ENCODE measurements at places on chromosomes 6 and 20.

DNA sequence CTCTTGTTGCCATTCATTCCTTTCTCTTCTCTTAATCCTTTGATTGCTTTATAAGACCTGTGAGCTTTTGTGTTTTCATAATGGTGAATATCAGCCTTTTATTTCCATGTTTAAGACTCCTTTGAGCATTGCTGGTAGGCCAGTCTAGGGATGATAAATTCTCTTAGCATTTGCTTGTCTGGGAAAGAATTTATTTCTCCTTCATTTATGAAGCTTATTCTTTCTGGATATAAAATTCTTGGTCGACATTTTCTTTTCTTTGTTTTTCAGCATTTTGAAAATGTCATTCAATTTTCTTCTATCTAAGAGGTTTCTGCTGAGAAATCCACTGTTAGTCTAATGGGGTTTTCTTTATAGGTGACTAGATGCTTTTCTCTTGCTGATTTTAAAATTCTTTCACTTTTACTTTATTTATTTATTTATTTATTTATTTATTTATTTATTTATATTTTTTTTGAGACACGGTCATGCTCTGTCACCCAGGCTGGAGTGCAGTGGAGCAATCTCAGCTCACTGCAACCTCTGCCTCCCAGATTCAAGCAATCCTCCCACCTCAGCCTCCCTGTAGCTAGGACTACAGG is 15.0 kb downstream of the ARFGEF3 start:
- DNase-seq: no peak

DNA sequence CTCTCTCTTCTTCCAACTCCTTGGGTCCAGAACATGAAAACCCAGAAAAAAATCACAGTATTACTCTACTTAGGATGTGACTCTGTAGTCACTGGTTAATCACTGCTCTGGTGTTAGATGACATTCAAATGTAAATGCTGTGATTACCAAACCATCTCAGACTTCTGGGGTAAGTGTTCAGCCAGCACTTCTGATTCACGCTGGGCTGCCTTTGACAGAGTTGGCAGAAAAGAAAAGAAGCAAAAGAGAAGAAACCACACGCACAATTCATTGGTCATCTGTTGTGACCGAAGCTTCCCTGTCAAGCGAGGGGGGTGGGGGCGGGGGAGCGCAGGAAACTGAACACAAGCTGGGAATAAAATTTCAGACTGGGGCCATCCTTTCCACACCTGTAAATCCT is 82.7 kb downstream of the PSMG4 start:
- DNase-seq: no peak

DNA sequence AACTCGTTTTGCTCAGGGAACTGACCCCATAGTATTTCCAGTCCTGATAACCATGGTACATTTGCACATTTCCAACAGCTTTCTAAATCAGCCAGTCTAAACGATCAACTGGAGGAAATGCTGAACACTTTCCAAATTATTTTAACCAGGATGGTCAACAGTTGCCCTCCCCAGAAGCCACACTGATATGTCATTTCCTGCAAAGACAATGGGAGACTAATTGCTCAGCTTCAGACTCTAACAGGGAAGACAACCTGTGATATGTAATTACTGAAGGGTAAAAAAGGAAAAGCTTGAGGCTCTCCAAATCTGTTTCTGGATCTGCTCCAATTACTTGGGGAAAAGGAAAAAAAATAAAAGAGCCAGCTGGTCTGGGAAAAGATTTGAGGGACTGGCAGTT is 88.8 kb downstream of the FYN start:
- DNase-seq: peak; percentile 46

DNA sequence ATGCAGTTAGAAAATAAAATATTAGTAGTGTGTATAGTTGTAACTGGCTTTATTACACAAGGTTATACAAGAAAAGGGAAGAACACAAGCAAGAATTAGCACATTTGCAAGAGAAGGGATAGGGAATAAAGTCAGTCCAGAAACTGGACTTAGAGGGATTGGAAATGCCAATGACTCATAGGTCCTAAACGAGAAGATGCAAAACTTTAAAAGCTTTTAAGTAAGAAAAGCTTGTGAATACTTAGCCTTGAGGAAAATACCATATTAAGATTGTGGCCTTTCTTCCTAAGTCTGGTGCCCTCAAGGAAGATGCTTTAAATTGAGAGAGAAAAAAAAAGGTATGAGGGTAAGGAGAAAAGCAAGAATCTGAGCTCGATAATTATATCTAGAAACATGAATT is 102.3 kb upstream of the MCHR2 start:
- no peak for DNase-seq

GRCh38 chr6:167682125-167682524 is 144.6 kb upstream of the AFDN start:
- no peak for DNase-seq

GRCh38 chr6:81120280-81120679 is 632.2 kb downstream of the TENT5A start:
- DNase-seq: no peak

DNA sequence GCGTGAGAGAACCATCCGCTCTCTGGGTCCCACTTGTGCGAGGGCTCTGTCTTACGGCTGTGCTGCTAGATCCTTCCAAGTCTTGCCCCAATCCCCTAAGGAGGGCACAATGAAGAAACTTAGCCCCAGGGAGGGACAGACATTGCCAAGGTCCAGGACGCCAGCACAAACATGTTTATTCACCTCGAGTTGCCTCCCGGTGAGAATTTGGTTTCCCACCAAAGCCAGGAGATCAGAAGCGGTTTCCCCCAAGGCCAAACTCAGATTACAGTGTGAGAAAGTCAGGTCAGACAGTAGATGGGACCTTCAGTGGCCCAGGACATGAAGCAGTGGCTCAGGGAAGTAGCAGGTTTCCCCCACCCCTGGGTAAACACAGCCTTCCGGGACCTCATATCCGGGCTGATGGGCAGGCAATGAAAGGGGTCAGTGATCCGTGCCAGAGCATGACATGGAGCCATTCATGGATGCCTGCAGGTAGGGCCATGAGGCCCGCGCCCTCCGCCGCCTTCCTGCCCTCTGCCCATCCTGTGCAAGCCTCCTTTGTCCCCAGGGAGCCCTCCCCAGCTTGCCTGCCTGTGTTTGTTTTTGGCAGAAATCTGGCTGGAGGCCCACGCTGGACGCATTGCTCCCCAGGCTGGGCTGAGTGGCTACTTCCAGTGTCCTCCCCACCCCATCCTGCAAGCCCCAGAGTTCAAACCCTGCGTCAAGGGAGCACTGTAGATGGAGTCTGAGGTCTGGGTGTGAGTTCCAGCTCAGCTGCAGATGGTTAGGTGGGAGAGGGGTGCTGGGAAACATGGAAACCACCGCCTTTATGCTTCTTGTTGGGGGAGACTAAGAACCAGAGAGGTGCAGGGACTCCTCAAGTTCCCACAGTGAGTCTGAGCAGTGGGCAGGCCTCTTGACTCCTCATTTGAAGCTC is 2.0 kb downstream of the BPIFB2 start:
- DNase-seq: no peak

- DNase-seq: no peak
Observed at GRCh38 chr20:24747010-24747712, 201.9 kb upstream of the CST7 start.

- peak; percentile 91 for DNase-seq
Observed at GRCh38 chr6:137043710-137044365, 927 bp downstream of the IL20RA start.

GRCh38 chr6:149037051-149037671 is 280.4 kb upstream of the TAB2 start:
- no peak for DNase-seq

- no peak for DNase-seq
Observed at GRCh38 chr6:85912582-85912981, 269.9 kb upstream of the SYNCRIP start.

GRCh38 chr20:64158346-64159285 is 5.6 kb upstream of the MYT1 start:
- peak; percentile 33 for DNase-seq

DNA sequence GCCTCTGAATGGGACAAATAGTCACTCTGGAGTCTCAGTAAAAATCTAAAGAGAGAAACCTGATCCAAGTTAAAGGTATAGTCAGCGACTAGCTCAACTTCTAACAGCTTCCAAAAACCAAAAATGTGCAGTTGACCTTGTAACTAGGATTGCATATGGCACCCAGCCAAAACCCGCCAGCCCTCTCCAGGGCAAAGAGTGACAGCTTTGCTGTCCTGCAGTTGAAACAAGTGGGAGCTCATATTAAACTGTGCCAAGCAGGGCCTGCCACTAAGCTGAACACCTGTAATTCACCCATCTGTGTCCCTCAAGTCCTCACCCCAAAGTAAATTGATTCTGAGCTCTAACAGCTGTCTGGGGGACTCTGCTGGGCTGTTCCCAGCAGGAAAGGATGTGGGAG is 695.3 kb downstream of the MAFB start:
- DNase-seq: peak; percentile 67

DNA sequence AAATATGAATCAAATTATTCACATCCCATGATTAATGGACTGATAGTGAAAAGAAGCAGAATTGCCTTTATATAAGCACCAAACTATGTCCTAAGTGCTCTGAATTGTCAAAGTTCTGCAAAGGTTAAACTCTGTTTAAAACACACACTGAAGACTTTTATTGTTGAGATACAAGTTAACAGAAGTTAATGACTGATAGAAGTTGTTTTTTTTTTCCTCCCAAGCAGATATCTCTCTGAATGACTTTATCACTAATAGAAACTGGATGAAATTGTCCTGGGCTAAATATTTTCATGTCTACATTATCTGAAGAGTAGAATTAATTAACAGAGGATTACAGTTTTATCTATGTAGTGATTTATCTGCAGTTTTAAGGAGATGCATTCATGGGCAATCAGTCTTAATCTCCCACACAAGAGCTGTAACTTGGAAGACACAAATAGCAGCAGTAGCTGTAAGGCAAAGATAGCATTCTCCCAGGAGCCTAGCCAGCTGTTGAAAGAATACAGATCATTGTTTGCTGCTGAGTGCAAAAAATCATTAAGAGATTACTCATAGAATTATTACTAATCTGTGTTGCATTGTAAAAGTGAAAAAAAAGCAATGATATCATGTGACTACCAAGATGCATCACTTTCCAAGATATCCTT is 49.9 kb downstream of the BMP5 start:
- DNase-seq: no peak

DNA sequence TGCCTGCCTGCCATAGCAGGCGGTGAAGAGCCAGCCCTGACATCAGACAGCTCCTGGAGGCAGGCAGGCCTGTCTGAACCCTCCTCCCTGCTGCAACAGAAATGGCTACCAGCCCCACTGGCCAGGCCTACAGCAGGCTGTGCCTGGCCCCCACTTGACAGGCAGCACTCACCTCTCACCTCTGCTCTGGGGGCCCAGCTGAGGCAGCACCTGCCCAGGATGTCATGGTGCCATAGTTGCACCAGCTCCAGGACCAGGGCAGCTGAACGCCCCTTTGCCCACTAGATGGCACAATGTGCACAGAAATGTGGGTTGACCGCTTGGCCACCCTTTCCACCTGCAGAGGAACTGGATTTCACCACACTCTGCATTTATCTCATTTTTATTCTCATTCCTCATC is 30.6 kb downstream of the MRPL14 start:
- DNase-seq: peak; percentile 67

- peak; percentile 19 for DNase-seq
Observed at GRCh38 chr6:3297909-3298308, 39.2 kb downstream of the PSMG4 start.

- DNase-seq: no peak
Observed at GRCh38 chr20:59603781-59604541, at the start of gene PHACTR3. PHACTR3 (plus strand) TSS chr20:59604540; CDS start chr20:59605015, 475 bp downstream.

- DNase-seq: no peak
Observed at GRCh38 chr6:161837449-161837735, 563.5 kb upstream of the AGPAT4 start.

- DNase-seq: no peak
Observed at GRCh38 chr6:168367285-168367751, 47.7 kb upstream of the DACT2 start.

DNA sequence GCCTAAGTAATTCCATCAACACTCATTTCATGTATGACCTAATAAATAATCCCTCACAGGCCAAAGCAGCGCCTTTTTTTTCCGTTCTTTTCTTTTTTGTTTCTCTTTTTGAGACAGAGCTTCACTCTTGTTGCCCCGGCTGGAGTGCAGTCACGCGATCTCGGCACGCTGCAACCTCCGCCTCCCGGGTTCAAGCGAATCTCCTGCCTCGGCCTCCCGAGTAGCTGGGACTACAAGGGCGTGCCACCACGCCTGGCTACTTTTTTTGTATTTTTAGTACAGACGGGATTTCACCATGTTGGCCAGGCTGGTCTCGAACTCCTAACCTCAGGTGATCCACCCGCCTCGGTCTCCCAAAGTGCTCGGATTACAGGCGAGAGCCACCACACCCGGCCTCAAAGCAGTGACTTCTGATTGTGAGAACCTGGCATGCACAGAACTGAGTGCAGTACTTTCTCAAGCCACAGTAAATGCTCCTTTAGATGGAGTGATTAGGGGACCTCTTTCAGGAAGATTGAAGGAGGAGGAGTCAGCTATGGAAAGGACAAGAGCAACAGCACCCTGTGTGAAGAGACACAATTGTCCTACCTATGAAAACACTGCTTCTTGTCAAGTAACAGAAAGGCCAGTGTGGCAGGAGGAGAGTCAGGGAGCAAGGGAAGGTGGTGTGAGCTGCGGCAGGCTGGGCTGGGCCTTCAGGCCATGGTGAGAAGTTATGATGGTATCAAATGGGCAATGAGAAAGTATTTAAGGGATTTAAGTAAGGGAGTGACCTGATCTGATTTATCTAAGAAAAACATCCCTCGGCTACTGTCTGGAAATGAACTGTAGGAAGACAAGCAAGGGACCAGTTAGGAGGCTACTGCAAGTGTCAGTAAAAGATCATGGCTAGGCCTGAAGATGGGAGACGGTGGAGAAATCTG is 1.7 kb upstream of the SCAF8 start:
- no peak for DNase-seq

DNA sequence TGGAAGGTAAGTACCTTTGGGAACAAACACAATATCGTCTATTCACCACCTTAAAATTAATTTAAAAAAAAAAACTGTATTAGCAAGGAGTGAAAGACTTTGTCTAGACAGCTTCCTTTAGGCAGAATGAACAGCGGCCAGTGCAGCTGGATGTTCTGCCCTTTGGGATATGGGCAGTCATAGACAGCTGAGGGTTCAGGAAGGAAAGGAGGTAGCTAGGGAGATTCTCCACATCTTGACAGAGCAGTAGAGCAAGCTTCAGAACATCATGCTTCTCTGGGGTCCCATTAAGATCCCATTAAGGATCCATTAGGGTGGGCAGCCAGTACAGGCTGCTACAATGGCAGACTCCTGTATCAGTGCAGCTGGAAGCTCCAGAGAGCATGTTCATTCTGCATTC is 46.5 kb upstream of the PLCB4 start:
- DNase-seq: no peak

GRCh38 chr20:62627901-62628612 is 14.2 kb upstream of the SLCO4A1 start:
- no peak for DNase-seq

All from NCI-H1417 (cell line).